ENCODE measurements at places on chromosomes 1 and 21.
A peak's percentile ranks its signal among the peaks of the same experiment; 100 is the strongest.

DNA sequence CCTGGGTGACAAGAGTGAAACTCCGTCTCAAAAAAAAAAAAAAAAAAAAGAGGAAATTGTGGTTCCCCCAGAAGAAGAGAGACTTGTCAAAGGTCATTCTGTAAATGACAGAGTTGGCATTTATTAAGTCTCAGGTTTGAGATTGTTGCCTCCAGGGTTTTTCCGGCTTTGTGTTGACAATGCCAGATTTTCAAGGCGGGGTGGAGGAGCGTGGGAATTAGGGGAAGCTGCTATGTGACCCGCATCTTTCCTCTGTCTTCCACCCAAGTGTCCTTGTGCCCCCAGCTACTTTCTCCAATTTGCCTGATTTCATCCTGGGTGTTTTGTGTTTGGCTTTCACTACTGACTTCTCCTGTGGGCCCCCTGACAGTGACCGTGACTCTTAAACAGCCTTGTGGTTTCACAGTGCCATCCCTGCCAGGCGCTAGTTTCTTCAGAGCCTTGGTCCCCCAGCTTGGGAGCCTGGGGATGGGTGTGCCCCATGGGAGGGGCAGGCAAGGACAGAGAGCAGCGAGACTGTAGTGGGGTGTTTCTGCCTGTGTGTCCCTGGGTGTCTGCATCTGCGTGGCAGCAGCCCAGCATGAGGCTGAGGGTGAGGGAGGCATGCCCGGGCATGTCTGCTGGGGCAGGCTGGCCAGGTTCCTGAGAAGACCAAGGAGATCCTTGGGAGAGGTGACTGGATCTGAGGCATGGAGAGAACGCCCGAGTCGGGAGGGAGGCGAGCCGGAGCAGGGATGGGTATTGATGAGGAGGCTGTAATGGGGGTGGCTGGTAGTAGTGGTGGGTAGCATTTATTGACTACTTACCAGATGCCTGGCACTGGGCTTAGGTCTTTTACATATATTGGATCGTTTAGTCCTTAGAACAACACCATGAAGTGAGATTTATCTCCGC is 46.3 kb downstream of the IER5 start:
- peak; percentile 87 for DNase-seq

- peak; percentile 8 for DNase-seq
Measured at GRCh38 chr1:242454262-242455051, 70.0 kb downstream of the PLD5 start.

DNA sequence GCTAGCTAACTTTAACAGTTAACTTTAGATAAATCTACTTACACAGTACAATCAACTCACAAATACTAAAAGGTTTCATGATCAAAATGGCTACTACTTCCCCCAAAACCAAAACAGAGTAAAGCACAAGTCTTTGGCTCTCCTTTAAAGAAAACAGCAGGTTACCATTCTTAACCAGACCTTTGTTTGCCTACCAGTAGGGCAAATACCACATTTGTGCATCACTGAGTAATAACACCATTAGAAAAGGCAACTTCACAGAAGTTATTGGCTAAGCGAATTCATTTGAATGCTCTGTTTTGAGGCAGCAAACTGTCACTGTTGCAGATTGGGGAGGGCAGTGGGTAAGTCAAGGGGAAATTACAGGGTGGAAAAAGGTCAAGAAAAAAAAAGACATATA is 17.3 kb upstream of the SERPINC1 start:
- no peak for DNase-seq

DNA sequence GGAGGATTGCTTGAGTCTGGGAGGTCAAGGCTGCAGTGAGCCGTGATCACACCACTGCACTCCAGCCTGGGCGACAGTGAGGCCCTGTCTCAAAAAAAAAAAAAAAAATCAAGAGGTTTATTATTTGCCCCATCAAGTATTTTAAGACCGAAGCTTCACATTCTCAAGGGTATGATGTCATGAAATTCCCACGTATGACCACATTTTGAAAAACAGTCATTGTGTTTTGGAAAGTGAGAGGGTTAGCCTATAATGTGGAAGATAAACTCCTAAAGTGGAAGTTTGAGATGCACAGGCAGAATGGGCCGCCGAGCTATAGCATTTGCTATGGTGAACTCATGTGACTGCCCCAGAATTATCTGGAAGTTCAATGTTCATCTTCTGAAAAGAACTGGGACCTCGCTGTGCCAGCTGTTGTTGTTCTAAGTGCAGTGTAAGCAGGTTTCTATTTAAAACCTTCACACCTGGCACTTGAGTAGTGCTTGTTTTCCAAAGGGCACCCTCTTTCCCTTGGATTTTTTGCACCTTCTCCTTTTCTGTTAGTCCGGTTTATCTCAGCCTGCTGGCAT is 96.9 kb upstream of the SLC25A33 start:
- DNase-seq: no peak

DNA sequence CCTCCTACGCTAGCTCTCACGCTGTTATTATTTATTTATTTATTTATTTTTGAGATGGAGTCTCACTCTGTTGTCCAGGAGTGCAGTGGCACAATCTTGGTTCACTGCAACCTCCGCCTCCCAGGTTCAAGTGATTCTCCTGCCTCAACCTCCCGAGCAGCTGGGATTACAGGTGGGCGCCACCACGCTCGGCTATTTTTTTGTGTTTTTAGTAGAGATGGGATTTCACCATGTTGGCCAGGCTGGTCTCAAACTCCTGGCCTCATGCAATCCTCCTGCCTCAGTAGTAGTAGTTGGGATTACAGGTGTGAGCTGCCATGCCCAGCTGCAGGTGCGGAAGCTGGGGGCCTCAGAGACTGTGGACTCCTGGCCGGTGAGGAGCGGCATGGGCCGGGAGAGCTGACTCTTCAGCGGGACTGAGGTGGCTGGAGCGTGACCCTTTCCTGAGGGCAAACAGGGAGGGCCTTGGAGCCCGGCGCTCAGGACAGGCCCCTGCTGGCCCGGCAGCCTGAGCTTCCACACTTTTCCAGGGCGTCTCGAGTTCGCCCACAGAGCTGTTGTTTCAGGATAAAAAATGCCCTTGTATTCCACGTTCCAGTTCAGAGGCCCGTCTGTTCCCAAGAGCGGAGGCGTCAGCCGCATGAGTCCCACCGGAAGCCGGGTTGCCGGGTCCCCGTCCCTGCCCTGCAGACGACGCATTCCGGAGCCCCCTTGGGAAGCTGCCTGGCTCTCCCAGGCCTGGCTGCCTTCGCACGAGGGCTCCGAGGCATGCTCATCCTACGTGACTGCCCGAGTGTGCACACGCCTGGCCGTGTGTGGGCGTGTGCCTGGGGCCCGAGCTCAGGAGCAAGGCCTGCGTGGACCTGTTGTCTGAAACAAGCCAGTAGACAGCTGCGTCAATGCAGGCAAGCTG is 126.2 kb downstream of the SIK1 start:
- DNase-seq: no peak

- no peak for DNase-seq
Measured at GRCh38 chr1:214028649-214029406, 41.1 kb downstream of the PROX1 start.

- no peak for DNase-seq
Measured at GRCh38 chr1:171357179-171357578, 43.2 kb downstream of the FMO4 start.

DNA sequence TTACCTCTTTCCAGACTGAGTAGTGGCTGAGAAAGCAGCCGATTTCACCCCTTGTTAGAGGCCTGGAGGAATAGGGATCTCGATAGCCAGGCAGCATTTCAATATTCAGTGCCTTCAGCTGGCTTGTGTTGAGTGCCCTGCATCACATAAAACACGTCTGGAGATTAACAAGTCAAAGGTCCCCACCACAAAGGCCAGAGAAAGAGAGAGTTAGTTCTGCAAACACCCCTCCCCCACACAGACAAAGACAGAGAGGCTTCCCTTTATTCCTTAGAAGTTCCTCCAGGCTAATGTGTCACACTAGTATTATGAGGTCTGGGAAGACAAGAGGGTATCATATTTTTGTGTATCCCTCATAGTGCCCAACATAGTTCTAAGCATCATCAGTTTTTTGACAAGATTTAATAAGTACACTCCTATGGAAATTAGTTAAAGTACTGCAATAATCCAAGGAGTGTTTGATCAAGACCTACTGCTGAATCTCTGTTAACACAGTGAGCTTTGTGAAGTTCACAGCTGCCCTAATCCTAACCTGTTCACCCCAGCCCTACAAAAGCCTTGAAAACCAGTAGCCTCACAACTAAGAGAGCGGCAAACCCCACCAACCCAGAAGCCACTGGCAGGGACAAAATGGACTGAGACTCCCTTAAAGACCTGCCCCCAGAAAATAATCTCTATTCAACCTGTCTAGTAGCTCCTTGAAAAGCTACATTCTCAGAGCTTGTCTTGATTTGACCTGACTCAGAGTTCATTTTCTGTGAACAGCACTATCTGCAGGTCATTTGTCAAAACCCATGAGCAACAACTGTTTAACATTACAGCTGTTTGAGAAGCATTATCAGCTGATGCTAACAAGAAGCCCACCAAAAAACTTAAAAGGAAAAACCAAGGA is 91.9 kb downstream of the COLGALT2 start:
- no peak for DNase-seq

- DNase-seq: no peak
Measured at GRCh38 chr21:45049714-45050344, 24.6 kb upstream of the ADARB1 start.

DNA sequence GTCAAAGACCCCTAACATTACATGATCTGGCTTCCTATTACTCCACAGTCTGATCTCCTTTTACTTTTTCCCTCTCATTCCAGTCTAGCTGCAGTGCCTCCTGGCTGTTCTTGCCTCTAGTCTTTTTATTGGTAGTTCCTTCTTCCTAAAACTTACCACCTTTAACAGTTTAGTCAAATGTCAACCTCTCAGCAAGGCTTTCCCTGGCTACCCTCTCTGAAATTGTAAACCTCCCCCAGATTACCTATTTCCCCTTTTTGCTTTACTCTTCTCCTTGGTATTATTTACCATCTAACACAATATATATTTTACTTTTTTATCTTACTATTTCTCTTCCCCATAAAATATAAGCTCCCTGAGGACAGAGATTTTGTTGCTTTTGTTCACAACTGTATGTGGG is 129.6 kb downstream of the CLEC20A start:
- no peak for DNase-seq

- DNase-seq: no peak
Measured at GRCh38 chr1:228344631-228345072, 62.0 kb downstream of the TRIM11 start.

GRCh38 chr1:213277036-213277435 is 226.0 kb downstream of the RPS6KC1 start:
- no peak for DNase-seq

DNA sequence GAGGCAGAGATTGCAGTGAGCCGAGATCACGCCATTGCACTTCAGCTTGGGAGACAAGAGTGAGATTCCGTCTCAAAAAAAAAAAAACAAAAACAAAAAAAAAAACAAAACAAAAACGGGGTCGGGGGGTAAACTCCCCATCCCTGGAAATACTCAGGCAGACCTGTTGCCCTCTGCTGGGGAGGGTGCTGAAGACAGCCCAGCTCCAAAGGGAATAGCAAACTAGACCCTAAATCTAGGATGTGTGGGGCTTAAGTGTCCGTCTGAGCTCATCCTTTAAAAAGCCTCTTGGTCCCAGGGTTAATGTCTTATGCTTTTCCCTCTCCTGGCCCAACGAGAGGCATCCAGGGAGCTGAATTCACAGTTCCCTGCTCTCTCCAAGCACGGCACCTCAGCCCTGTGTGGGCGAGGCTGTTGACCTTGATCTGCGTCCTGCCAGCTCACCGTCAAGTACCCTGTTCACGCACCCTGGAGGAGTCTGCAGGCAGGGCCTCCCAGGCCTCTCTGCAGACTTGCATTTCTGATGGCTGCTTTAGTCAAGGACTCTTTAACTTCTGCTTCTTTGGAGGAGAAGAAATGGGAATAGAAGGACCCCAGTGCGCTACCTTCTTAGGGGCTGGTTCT is 22.3 kb downstream of the KCND3 start:
- no peak for DNase-seq

- no peak for DNase-seq
Measured at GRCh38 chr1:207818971-207819451, 67.2 kb downstream of the CD46 start.

- no peak for DNase-seq
Measured at GRCh38 chr1:78079580-78079979, 33.8 kb downstream of the GIPC2 start.

DNA sequence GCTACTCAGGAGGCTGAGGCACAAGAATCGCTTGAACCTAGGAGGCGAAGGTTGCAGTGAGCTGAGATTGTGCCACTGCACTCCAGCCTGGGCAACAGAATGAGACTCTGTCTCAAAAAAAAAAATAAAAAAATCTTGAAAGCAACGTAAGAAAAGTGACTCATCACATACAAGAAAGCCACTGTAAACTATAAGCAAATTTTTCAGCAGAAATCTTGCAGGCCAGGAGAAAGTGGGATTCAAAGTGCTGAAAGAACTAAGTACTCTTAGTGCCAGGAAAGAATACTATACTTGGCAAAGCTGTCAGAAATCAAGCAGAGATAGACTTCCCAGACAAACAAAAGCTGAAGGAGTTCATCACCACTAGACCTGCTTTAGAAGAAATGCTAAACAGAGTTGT is 4.4 kb upstream of the HMGN1 start:
- DNase-seq: no peak

- no peak for DNase-seq
Measured at GRCh38 chr1:207282058-207282457, 39.4 kb upstream of the CD55 start.

GRCh38 chr1:48499211-48499735 is 27.3 kb upstream of the SPATA6 start:
- DNase-seq: no peak

DNA sequence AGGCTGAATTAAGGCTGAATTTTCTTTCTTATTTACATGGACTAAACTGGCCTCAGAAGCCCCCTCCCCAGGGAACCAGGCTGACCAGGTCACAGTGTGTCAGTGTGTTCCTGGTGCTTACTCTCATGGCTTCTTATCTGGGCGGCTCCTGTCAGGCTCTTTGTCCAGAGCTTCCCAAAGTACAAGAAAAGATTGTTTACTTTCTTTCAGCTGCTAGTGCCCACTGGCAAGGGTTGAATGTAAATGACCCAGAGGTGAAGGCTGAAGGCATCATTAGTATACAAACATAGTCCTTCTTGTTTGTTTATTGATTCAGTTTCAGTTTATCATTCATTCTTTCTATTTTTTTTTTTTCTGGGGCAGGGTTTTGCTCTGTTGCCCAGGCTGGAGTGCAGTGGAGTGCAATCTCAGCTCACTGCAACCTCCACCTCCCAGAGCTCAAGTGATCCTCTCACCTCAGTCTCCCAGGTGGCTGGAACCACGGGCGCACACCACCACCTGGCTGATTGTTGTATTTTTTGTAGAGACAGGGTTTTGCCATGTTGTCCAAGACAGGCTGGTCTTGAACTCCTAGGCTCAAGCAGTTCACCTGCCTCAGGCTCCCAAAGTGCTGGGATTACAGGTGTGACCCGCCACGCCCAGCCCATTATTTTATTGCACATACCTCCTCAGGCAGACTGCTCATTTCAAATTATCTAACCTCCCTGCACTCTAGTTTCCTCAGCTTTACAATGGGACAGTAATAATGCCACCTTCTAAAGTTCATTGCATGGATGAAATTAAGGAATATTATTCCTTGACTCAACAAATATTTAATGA is 9.8 kb upstream of the KDM4A start:
- DNase-seq: no peak

GRCh38 chr1:172351346-172351745 is 69.1 kb upstream of the C1orf105 start:
- no peak for DNase-seq

GRCh38 chr1:13941315-13941714 is 241.3 kb downstream of the PRDM2 start:
- DNase-seq: no peak
